ENCODE measurements at places on chromosomes 3 and 15.

GRCh38 chr15:28886431-28887338, 911 bp downstream of the APBA2 start:
- DNase-seq: no peak

DNA sequence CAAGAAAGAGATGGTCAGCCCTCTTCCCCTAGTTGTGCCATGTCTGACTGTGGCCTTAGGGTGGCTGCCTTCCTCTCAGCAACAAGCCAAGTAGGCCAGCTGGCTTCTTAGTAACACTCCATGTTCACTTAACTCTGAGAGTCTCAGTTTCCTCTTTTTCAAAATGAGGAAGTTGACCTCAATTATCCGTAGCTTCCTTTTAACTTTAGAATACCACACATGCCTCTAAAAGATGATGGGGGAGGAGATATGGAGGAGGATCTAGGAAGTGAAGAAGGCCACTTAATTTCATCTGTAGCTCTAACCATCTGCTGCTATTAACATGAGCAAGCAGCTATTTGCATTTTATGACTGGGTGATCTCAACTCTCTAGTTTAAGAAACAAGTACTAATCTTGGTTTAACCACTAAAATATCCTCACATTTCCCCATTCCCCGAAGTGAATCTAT, 32.9 kb downstream of the CD200R1L start:
- no peak for DNase-seq

DNA sequence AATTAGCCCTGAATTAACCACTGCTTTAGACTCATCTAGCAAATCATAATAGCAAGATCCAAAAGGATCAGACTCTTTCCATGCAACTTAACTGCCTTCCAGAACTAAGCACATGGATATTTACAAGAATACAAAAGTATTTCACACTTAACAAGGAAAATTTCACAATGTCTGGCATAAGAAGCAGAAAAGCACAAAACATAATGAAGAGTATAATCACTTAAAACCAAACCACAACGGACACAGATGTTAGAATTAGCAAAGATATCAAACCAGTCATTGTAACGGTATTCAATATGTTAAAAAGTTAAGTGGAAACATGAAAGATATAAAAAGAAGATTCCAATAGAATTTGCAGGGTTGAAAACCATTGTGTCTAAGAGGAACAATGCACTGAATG, 51.5 kb upstream of the COL6A6 start:
- DNase-seq: no peak

DNA sequence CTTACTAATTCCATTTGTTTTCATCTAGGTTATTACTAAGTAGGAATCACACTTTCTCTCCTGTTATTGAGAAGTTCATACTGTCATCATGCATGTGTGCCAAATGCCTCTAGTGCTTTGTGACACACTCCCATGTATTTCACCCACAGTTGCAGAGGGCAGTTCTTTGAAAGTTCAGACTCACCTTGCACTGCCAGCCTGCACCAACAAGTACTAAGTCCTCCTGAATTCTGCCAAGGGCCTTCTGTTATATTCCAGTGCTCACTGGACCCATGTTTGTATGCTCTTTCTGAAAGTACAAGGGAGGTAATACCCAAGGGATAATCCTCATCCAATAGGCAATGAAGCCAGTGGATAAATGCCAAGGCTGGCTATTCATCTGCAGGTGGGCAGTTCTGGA, 136.6 kb upstream of the ARPP21 start:
- DNase-seq: no peak

- no peak for DNase-seq
These were observed 501.5 kb downstream of the ROBO2 start for GRCh38 chr3:77541203-77541922.

DNA sequence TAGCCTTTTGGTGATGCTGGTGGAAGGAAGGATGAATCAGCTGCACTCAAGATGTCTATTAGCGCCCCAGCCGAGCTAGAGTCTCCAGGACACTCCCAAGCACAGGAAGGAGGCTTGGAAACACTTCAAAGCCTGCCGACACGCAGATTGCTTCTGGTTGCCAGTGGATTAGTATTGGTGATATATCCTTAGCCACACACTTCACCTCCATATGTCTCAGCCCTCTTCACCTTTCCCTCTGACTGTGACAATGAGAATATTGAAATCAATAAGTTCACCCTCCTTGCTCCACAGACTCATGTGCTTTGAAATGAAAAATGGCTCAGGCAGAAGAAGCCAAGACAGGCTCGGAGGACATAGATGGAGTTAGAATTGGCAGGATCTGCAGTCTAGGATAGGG, 102.9 kb upstream of the LRRN1 start:
- DNase-seq: no peak

- no peak for DNase-seq
These were observed 477.4 kb downstream of the AGBL1 start for GRCh38 chr15:86557018-86557550.

Measured in RWPE1 (cell line).